ENCODE measurements at places on chromosomes 3 and 15. TPM values are rescaled to one million over a fixed set of nuclear protein-coding genes. Genes with fewer than 3 reads are reported as not detected.

DNA sequence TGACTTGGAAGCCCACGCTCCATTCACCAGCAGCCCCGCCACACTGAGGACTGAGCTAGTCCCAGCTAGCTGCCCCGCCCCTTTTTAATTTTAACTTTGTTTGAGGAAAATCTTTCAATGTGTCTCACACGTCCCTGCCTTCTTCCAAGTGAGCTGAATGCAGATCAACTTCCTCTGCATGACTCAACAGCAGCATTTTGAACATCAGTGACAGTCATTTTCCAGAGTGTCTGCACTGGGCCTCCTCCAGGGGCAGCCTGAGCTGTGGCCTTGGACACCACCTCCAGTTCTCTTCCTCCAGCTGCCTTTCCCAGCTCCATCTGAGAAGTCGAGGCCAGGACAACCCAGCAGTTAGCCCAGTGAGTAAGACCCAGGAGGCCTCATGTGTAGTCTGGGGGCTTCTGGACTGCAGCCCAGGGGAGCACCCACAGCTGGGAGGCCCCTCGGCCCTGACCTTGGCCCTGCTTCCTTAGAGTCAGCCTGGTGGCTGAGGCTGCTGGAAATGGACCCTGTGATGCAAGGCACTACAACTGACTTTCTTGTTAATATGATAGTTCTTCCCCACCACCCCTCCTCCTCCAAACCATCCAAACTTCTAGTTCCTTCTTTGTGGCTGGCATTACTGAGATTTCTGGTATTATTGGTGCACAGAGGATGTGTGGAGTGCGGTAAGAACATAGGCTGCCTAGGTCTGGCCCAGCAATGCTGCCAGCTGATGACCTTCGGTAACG is 21.4 kb upstream of the ESYT3 start:
- no peak for DNase-seq

- DNase-seq: no peak
Measured at GRCh38 chr15:91061230-91061629, 38.8 kb upstream of the SV2B start.

- no peak for DNase-seq
Measured at GRCh38 chr3:52216585-52217408, 8.6 kb downstream of the TLR9 start.

- peak; percentile 84 for DNase-seq
Measured at GRCh38 chr3:64209866-64210621, 15.2 kb downstream of the PRICKLE2 start.

DNA sequence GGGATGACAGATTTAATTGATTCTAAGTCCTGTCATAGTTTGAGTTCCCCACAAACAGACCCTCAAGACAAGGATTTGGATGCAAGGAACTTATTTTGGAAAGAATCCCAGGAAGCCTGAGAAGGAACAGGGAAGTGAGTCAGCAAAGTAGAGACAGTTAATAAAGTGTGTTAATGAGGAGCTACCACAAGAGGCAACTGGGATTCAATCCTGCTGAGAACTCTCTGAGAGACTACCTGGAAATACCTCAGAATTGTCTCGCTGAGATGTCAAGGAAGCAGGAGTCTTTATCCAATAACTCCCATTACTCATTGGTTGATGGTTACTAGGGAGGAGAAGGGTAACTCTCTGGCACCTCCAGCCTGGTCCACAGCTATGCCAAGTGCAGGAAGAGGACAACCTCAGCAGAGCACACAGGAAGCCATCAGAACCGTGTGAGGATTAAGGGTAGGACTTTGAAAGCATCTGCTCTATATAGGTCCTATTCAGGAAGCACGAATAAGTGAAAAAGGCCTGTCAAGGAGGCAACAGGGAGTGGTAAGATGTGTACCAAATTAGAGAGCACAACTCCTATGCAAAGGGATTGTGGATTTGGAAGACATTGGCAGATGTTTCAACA is 311.1 kb upstream of the KCNH8 start:
- no peak for DNase-seq

DNA sequence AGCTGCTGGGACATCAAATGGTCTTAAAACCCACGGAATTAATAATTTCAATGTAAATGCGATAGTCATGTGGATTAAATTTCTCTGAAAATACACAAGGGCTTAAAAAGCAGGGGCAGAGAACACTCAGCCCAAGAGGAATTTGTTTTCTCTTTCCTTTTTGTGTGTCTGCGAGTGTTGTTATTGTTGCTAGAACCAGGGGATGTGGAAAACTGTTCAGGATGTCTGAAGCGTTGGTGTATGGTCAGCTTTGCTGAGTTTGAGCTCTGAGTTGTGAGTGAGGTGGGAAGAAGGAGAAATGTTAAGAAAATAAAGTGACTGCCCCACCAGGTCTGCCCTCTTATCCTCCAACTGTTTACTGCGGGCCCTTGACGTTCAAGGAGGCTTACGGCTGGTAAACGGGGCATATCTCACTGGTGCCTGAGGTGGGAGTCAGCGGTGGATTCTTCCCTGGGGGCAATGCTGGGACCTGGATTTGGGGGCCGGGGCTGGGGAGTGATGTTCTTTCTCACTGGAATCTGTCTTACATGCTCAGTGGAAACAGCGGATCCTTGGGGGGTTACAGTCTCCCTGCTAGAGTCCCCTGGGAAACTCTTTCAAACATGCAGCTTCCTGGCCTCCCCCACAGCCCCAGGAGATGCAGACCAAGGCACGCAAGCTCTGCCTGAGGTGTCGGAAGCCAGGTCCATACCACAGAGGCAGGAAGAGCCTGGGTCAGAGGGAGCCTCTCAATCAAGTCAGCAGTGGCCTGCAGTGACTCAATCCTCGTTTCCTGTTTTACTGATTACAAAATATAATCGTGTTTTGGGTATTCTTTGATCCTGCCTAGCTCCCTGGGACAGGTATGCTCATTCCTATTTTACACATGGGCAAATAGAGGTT is 41.8 kb downstream of the ITGA11 start:
- peak; percentile 5 for DNase-seq

DNA sequence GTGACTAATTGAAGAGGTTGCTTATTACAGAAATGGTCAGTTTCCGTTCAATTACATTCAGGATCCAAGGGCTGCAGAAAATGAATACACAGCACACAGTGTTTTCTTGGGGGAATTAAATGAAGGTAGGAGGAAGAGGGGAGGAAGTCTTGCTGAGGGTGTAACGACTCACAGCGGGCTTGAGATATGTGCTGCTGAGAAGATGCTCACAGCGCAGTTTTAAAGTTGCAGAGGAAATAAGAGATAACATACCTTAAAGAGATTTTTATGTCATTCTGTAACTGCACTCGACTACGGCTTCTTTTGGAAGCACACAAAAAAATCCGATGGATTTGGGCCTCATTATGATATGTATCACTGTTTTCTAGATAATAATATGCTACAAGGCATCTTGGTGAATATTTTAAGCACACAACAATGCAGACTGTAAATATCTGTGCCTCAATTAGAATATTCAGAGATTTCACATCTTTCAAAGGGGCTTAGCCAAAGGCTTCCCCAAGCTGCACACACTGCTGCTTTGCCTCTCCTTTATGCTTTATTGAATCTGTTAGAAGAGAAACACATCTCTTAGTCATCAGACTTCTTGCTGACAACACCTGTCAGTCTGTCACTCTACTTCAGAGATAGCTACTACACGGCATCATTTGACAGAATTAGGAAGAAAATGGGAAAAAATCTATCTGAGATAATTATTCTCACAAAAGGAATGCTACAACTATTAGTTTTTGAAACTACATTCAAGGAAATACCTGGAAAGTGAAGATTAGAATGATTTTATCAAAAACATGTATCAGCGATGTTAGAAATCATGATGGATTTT is 773.2 kb downstream of the OTOL1 start:
- DNase-seq: no peak

C3orf49 gene
- not detected for polyA plus RNA-seq

GOLGA8G gene
- not detected for polyA plus RNA-seq

CILP gene
- polyA plus RNA-seq: 0.76 TPM

Measured in heart left ventricle (tissue), 16 donors.